ENCODE measurements at places on chromosomes 3 and 15. TPM values are rescaled to one million over a fixed set of nuclear protein-coding genes. Genes with fewer than 3 reads are reported as not detected.

SAMD7 gene
- polyA plus RNA-seq = not detected

STRIT1 gene
- polyA plus RNA-seq = 2.8 TPM

ADCY5 gene
- polyA plus RNA-seq = 11.1 TPM

KLHL40 gene
- polyA plus RNA-seq = not detected

ATP13A4 gene
- 1.3 TPM for polyA plus RNA-seq

GADL1 gene
- polyA plus RNA-seq = 3.3 TPM

ALDH1A3 gene
- polyA plus RNA-seq = 5.8 TPM

ZBBX gene
- polyA plus RNA-seq = 6.3 TPM

PAK6 gene
- polyA plus RNA-seq = 0.67 TPM

DNA sequence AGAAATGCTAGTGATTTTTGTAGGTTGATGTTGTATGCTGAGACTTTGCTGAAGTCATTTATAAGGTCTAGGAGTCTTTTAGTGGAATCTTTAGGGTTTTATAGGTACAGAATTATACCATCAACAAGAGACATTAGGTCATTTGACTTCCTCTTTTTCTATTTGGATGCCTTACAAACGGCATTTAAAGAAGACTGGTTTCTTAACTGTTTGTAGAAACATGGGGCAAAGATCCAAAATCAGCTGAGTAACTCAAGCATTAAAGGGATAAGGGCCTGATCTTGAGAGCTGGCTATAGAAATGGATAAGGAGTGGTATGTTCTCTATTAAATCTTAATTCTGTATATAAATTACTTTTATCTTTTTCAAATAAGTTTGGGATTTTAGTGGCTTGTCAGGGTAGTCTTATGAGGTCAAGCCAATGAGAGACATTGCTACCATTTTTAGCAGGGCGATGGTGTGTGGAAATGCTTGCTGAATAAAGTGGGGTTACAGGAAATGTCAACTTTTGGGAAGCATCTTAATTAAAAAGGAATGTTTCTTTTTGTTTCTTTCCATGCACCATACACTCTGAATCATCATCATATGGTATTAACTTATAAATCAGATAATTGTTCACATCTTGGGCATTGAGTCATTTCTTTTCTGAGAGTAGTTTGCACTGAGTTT, 197.7 kb upstream of the GBE1 start:
- DNase-seq = no peak

DNA sequence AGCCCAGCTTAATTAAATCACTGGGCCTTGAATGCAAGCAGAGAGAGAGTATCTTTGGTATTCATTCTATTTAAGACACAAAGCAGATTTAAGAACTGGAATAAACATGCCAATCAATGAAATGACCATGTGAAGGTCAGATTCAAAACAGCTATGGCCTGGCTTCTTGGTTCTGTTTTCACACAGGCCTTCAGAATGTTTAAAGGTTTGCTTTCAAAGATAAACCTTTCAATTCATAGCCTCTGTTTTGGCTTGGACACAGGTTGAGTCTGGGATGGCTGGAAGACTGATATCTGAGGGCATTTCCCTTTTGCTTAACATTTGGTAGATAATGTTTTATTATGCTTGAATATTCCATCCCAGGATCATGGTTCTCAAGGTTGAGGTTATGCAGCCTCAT, 244.4 kb upstream of the KBTBD8 start:
- DNase-seq = no peak

DNA sequence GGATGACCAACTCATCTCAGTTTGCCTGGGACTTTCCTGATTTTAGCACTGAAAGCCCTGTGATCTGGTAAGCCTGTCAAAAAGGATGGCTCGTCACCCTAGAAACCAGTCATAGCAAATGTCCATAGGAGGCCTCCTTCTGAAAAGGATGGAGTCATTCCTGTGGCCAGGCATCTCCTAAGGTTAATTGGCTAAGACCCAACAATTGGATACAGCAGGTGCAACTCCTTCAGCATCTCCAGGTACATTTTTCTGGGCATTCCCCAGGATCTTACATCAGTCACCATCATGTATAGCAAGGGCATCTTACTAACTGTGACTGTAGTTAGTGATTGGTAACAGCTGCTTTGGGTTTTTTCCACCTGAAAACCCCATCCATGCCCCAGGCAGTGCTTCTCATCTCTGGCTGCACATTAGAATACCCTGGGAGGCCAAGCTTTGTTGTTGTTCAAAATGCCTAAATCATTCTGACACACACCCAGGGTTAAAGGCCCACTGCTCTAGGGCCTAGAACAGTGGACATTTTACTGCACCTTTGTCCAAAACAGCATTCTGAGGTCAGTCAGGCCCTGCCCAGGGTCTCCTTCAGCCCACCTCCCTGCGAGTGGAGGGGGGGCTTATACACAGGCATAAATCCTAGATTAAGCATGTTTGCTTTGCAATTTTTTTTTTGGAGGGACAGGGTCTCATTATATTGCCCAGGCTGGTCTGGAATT, 28.3 kb upstream of the GALNT15 start:
- DNase-seq = no peak

DNA sequence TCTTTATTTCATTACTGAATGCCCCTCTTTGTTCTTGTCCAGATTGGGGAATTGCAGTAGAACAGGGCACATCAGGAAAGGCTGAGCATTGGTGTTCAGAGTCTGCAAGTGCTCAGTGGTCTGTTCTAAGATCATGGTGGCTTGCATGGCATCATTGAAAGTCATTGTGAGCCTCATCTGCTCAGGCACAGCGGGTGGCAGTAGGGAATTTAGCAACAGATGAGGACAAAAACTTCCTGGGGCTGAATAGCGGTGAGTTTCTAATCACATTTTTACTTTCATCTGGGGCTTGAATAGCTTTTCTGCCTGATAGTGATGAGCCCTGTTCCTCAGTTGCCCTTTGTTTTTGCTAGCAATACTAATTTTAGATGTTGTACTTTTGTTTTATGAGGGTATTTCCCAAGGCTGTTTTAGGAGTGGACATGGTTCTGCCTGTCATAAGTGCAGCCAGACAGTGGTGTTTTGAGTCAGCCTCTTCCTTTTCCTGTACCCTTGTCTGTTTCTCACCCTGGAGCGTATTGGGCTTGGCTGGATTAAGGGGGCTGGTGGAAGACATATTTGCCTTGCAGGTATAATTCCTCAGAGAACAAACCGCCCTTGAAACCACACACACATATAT, 127.2 kb upstream of the IL12A start:
- no peak for DNase-seq

GRCh38 chr3:120200493-120201235, 84.4 kb downstream of the GPR156 start:
- DNase-seq = no peak

- DNase-seq = no peak
Measured at GRCh38 chr3:112357930-112358780, 25.2 kb downstream of the CD200 start.

DNA sequence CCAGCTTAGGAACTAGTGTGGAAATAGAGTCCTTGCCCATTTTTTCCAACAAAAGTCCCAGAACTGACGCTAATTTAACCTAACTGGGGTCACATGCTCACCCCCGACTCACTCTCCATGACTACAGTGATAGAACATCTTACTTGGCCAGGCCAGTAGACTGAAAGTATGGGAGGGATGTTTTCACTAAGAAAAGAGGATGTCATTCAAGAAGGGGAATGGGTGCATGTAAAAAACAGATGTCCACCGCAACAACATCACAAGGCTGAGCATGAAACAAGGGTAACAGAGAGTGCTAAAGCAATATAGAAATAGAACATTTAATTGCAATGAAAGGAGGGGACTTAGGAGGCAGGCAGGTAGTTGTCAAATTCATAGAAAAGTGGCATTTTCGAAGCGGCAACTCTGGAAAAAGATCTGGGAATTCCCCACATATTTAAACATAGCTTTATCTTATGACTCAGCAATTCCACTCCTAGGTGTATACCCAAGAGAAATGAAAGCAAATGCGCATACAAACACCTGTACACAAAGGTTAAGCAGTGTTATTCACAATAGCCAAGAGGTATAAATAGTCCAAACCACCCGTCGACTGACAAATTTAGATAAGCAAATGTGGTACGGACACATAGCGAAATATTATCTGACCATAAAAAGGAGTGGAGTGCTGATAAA, 41.1 kb upstream of the UBE2E2 start:
- DNase-seq = no peak

- DNase-seq = no peak
Measured at GRCh38 chr3:70150599-70150998, 151.1 kb downstream of the SAMMSON start.

- DNase-seq = no peak
Measured at GRCh38 chr3:112956351-112956750, 18.6 kb downstream of the CD200R1 start.

GRCh38 chr3:143201045-143201444, 81.5 kb downstream of the CHST2 start:
- no peak for DNase-seq

- DNase-seq = no peak
Measured at GRCh38 chr3:189570916-189571315, 60.3 kb upstream of the TP63 start.

DNA sequence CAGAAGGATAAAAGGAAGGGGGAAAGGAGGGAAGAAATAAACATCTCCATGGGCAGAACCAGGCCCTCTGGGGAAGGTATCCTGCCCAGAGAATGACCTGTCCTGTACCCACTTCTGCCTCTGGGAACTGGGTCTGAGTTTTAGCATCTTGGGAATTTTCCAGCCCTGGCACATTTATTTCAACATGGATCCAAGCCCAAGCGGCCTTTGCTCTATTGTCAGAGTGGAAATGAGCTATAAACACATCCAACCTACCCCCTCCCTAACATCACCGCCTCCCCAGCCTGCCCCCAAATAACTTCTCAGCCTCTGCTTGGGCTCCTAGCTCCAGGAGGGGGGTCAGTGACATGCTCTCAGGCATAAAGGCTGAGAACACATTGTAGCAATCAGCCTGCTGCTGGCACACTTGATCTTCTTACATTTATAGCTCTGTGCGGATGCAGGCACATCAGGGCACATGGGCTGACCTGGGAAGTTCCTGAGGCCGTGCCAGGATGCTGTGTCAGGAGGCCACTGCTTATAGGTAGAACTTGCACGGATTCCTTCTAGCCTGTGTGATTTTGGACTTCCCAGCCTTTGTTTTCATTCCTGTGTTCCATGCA, 4.6 kb upstream of the OXTR start:
- no peak for DNase-seq

DNA sequence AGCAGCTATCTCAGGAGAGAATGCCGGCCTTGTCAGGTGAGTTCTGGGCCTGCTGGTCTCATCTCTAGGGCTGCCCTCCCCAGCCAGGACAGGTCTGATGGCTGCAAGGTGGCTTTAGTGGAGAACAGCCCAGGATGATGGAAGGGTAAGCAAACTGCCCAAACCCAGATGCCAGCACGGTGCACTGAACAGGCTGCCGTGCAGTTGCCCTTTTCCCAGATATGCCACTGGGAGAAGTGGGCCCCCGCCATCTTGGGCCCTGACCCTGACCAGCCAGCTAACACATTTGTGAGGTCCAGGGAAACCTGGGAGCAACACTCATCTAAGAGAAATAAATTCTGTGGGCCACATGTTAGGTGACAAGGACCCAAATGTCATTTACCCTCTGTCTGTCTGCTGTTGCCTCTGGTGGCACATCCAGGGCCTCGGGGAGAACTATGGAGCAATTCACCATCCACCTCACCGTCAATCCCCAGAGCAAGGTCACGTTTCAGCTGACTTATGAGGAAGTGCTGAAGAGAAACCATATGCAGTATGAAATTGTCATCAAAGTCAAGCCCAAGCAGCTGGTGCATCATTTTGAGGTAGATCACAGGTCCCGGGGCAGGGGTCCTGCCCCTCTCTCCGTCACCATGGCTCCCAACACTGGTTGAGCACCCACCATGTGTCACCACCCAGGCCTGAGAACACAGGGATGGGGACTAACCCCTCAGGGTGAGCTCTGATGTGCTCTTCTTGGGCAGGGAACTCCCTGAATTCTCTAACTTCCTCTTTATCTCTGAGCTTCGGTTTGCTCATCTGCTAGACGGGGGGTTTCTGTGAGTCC, 1.8 kb downstream of the ITIH1 start:
- DNase-seq = no peak

GRCh38 chr15:24659622-24660021, 16.0 kb upstream of the NPAP1 start:
- no peak for DNase-seq

- no peak for DNase-seq
Measured at GRCh38 chr15:41854443-41854842, 15.8 kb downstream of the PLA2G4B start.

GRCh38 chr15:74384881-74385643, 17.6 kb upstream of the CYP11A1 start:
- DNase-seq = no peak

- no peak for DNase-seq
Measured at GRCh38 chr3:12472000-12472610, 12.2 kb upstream of the TSEN2 start.

GRCh38 chr3:128133273-128133883, 9.8 kb upstream of the RUVBL1 start:
- DNase-seq = no peak

DNA sequence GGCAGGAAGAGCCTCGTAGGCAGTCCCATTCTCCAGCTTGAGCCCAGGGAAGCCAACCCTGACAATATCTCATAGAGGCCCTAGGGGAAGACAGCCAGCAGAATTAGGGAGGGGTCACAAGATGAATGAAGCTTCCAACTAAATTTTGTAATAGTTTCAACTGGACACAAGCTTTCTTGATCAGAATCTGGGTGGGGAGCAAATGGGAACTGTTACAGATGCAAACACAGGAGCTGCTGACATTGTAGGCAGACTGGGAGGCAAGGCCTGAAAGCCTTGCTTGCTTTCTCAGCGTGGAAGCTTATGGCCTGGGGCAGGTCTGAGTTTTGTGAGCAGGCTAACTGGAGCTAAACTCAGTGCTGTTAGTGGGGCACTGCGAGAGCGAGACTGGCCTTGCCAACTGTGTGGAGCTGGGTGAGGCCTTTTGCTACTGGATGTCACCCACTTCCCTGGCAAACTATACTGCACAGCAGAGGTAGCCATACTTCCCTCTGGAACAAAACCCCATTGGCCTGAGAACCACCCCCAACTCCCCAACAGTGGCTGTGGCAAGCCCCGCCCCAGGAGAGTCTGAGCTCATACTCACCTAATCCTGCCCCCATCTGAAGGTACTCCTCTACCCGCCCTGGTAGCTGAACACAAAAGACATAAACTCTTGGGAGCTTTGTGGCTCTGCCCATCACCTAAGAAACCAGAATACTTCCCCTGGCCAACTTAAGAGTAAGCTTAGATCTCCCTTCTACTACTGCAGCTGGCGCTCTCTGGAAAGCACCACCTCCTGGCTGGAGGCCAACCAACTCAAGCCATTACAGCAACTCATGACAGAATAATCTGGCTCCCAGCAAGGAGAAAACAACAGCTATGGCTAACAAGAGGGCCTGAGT, 42.9 kb downstream of the CFAP20DC start:
- DNase-seq = no peak

GRCh38 chr3:17039594-17039993, 154.8 kb downstream of the PLCL2 start:
- no peak for DNase-seq

GRCh38 chr3:54538346-54538745, 389.5 kb downstream of the LRTM1 start:
- DNase-seq = no peak

GRCh38 chr3:121649645-121650044, 11.1 kb downstream of the HCLS1 start:
- no peak for DNase-seq

GRCh38 chr15:99264125-99264524, 12.8 kb downstream of the LRRC28 start:
- no peak for DNase-seq
